ENCODE measurements at places on chromosomes 11 and 22.

DNA sequence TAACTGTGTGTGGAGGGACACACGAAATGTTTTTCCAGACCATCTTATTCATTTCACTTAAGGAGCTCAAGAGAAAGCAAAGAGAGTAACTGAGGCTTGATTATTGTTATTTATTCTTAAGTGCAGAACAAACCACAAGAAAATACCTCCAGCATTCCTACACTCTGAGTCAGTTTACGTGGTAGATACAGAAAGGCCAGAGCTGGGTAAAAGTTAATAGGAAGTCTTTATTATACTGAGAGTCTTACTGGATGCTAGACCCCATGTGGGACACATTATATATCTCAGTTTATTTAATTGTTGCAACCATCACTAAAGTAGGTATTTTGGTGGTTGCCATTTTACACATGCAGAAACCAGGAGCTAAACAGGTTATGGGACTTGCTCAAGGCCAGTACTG lies 261.4 kb upstream of the POU2AF2 start:
- no peak for DNase-seq

DNA sequence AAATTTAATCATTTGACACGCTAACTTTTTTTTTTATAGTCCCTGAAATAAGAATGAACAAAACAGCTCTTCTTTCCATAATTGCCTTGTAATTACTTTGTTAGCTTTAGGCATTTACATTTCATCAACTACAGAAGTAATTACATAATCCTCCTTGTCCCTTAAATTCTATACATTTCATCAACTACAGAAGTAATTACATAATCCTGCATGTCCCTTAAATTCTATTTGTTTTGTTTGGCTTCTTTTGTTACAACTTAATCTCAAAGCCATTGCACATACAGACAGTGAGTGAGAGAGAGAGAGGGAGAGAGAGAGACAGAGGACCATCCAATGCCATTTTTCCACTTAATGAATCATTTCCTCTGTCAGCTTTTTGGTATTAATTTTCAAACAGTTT lies 873.2 kb downstream of the METTL15 start:
- DNase-seq = no peak

DNA sequence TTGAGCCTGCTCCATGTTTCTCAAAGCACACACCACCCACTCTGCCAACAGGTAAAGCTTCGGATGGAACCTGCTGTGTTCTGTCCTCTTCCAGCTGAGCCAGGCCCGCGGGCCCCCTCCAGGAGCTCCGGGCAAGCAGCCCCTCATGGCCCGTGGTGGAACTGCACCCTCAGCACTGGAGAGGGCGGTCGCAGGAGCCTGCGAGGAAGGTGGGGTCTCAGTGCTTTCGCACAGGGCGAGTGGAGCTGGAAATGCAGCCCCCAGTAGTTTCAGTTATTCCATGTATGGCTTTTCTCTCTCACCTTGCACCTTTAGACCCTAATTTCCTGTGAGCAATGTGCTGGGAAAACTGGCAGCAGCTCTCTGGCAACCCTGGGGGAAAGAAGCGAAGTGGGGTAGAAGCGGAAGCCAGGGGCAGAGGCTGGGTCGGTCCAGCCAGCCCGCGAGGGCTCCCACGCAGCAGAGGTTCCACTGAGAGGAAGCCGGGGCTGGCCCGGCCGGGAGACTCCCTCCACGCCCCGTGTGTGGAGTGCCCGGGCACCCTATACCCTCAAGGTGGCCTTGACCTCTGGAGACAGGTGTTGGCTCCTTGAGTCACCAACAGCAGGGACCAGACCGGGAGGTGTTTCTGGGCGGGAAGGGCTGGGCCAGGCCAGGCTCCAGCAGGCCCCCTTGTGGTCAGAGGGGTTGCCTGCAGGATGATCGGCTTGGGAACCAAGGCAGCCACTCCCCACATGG lies 119.9 kb upstream of the TMEM45B start:
- peak; percentile 83 for DNase-seq

DNA sequence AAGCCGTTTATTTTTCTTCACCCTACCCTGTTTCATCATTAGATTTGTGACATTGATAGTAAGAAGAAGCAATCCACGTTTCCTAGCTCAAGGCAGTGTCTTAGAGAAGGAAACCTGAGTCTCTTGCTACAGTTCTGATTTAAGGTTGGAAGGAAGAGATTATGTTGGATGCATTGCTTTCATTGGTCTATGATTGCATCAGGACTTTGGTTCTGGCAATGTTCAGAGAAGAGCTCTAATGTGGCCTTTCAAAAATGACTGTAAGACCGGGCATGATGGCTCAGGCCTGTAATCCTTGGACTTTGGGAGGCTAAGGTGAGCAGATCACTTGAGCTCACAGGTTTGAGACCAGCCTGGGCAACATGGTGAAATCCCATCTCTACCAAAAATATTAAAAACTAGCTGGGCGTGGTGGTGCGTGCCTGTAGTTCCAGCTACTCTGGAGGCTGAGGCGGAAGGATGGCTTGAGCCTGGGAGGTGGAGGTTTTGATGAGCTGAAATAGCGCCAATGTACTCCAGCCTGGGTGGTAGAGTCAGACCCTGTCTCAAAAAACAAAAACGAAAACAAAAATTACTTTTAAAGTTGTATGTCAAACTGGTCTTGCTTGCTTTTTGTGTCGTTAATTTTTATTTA lies 4.1 kb downstream of the NUCB2 start:
- DNase-seq = no peak

GRCh38 chr22:48781868-48782267 lies 1045.8 kb downstream of the BRD1 start:
- DNase-seq = no peak

DNA sequence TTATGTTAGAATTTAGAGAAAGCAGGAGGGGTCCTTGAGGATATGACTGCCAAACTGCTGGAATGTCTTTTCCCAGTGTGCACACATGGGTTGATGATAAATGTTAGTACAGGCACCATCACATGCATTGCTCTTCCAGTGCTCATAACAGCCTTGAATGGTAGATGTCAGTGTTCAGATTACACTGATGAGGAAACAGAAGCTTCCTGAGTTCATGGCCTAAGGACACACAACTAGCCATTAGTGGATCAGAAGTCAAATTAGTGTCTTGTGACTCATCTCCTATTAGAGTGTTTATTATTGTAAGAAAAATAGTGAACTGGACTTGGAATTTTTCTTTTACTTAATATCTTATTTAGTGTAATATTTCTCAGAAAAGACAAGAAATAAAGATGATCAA lies 241.5 kb downstream of the DDX10 start:
- DNase-seq = no peak

DNA sequence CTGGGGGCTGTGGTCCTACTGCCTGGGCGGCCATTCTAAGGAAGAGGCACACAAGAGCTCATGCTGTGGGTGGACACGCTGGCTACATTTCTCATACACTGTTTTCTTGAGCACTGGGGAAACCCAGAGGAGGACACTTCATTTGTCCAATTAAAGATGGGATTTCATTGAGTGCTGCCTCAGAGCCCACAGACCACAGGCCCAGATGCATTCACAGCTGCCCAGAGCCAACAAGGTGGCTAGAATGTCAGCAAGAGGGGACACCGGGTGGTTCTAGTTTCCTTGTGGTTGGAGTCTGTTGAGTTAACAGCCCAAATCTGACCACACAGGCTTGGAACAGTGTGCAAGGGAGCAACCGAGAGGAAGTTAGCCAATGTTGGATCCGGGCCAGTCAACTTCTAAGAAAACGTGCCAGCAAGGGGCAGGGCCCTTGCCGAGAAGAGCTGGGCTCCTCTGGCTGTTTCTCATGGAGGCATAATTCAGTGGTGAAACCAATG lies 35.0 kb upstream of the SORL1 start:
- DNase-seq = peak; percentile 69

GRCh38 chr11:87374038-87374807 lies 336.5 kb downstream of the TMEM135 start:
- DNase-seq = no peak

GRCh38 chr11:8930456-8931175 lies 2.1 kb downstream of the C11orf16 start:
- DNase-seq = no peak

GRCh38 chr11:75770102-75770501 lies 1.5 kb downstream of the DGAT2 start:
- no peak for DNase-seq

DNA sequence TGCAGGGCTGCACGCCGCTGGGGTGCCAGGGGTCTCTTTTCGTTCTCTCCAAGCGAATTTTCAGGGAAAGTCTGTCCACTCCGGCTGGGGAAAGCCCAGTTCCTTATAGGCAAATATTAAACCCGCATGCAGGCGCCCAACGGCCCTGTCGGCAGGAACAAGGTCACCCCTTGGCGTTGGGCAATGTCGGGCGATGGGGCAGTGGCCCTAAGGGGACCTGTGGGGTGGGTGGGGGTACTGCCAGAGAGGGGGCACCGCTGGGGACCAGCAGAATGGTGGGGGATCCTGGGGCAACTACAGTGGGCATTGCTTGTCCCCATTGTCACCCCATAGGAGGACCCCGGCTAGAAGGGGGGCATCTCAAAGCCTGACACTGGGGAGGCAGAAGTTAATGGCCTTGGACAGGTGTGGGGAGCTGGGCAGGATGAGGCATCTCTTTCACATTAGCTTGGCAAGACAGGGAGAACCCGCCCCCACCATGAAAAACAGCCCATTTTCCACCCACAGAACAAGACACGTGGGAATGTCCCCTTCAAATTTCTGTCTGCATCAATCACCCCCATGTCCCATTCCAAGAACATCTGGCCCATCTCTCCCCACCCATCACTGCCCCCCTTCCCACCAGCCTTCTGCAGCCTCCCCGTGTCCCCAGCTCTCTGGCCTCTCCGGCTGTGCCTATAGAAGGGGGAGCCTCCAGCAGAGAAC lies 5.5 kb upstream of the IGF2 start:
- no peak for DNase-seq

DNA sequence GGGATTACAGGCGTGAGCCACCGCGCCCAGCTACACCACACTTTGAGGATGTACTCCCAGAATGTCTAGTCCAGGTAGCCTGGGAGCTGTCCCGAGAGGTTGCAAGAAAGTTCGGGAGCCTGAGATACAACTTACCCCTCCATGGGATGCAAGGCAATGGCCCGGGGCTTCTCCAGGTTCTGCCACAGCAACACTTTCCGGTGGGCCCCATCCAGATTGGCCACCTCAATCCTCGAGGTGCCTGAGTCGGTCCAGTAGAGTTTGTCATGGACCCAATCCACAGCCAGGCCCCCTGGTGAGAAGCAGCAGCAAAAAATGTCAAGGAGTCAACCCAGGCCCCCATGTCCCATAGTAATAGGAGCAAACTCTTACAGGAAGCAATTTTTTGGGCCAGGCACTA lies 25.5 kb downstream of the LRP4 start:
- no peak for DNase-seq

DNA sequence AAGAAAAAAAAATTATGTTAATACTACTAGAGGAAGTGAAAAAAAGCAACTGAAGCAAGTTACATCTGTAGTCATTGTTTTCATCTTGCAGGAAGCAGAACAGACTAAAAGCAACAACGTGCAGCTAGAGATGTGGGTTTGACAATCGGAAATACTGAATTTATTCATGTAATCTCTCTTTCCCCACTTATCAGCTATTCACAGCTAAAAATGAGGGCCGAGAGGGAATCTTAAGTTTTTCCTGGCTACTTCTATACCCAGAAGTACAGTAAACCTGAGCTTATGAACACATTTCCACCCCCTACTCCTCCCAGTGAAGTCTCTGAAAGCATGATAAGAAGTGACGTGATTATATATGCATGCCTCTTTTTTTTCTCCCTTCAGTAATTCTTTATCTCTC lies 116.5 kb downstream of the SPON1 start:
- DNase-seq = no peak

All from activated CD4-positive, alpha-beta T cell treated with anti-CD3 and anti-CD28 coated beads for 36 hours (primary cell).